ENCODE measurements at places on chromosomes 16 and 17. TPM values are rescaled to one million over a fixed set of nuclear protein-coding genes. Genes with fewer than 3 reads are reported as not detected.

Gene RASL10B
- 23.8 TPM for total RNA-seq

Gene TSPOAP1
- 18.8 TPM for total RNA-seq

Gene USP6
- total RNA-seq, result 0.15 TPM

Gene TOX3
- not detected for total RNA-seq

Measured in left ventricle myocardium superior (tissue), 1 donor.